Hematopoietic multipotent progenitor cell (in vitro differentiated cells): ENCODE measurements at places on chromosomes 1 and 21. TPM values are rescaled to one million over a fixed set of nuclear protein-coding genes. Genes with fewer than 3 reads are reported as not detected.

- DNase-seq: no peak
Measured at GRCh38 chr1:59698386-59698785, 116.4 kb upstream of the HOOK1 start.

DNA sequence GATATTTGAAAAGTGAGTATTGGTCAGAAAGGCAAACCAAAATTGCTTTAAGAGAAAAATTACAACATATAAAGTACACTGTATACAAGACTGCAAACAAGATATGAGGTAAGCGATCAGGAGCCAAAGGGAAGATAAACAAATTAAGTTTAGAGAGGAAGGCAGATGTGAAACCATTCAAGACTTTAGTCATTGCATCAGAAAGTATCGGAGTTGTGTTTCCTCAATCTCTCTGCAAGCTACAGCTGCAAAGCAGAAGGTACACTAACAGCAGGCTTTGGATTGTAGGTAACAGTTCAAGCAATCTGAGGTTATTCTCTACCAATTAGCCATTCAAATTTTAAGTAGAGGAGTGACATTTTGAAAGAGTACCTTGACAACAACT, 21.3 kb upstream of the TLCD4 start:
- DNase-seq: no peak

ARTN gene
- total RNA-seq: 0.27 TPM

ASCL5 gene
- total RNA-seq: not detected
